Astrocyte (in vitro differentiated cells and primary cell): ENCODE measurements at places on chromosomes 16 and 17.

DNA sequence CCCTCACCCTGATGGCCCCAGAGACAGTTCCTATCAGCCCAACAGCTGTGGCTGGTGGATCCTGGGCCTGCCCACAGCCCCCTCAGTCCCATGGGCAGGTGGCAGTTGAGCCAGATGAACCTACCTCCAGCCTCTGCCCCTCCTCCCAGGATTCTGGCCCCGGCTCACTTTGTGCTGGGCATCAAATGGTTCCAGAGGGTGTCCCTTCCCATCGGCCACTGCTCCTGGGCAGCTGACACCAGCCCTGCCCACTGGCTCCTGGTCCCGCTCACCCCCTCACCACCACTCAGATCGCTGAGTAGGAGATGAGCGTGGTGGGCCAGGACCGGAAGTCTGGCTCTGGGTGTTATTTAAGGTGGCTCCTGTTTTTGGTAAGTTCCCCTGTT is 2.0 kb downstream of the TTYH2 start:
- DNase-seq, result no peak

DNA sequence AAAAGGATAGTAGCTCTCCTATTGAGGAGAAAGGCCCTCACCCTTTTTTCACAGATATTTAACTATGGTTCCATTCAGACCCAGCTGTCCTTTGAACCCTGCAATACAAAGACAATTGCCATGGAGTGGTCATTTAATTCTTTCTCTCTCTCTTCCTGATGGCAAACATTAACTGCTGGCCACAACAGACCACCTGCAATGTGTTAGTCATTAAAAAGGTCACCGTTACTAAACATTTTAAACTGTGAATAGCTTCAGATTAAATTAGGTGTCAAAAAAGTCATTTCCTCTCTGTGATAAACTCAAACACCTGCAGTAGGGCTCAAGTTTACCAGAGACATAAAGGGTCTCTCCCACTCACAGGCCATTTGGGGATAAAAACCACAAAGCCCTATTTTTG is 697.2 kb downstream of the TOX3 start:
- no peak for DNase-seq

GRCh38 chr16:89374393-89374960 is 115.9 kb downstream of the ANKRD11 start:
- DNase-seq, result no peak

- DNase-seq, result peak; percentile 48
Measured at GRCh38 chr17:8158267-8159031, 4.3 kb downstream of the VAMP2 start.

DNA sequence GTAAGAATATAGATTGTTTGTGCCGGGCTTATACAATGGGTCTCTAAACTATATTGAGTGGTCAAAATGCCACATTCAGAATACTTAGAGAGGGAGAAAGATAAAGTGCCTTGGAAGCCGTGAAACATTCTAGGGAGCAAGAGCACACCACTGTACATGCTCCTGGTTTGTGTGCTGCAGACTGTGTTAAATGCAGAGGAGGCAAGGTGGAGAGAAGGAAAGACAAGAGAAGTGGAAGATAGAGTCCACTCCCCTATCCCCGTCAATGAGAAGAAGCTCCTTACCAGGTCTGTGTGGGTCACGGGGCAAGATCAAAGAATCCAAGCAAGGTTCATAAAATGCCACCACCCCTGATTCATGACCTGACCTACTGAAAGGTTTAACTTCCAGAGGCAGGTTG is 267.1 kb upstream of the TBX2 start:
- DNase-seq, result no peak

DNA sequence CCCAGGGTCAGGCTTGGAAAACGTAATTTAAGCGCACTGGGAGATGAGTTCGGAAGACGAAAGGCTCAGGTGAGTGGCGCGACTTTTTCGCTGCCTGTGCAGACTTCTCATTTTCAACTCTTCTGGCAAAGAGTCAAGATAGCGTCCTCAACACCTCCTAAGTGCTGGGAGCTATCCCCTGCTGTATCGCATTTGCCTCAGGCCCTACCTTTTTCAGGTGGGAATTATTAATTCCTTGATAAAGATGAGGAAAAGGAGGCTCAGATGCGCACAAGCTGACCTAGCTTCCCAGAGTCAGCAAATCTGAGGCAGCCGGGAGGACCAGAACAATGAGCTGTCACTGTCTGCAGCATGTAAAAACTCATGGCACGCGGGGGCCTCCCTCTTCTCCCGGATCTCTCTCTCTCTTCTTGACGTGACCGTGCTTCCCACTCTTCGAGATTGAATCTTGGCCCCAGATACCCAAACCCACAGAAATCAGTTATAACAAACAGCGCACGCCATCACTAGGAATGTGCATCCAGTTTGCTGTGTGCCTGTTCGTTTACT is 512 bp upstream of the ADAMTS18 start:
- DNase-seq, result no peak

DNA sequence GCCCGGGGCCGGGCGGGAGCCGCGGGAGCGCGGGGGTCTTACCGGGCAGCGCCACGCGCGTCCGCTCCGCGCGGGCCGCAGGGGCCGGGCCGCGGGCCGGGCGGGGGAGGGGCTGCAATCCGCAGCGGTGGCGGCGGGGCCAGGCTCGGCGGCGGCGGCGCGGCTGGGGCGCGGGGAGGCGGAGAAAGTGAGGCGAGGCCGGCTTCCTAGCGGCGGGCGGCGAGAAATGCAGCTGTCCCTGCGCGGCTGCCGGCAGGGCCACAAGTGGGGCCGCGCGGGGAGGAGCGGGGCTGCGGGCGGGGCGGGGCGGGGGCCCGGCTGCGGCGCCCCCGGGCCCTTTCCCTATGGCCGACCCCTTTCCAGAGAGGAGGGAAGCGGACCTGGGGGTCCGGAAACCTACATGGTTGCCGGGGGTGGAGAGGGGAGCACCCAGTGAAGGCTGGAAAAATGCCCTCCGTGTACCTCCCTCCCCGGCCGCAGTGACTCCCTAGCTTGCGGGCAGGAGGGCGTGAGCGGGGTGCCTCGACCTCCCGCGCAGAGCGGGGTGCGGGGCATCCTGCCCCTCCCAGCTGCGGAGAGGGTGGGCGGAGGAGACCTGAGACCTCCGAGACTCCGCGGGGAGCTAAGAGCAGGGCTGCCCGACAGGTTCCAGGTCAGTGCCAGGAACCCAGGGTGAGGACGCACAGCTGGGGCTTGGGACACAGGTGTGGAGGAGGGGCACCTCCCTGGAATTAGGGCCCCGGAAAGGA is at the start of gene CUEDC1:
CUEDC1 (minus strand) TSS at position 230 of the 749 bp plus-strand sequence. CDS start 69,848 bp downstream, outside the sequence.
- DNase-seq, result no peak

DNA sequence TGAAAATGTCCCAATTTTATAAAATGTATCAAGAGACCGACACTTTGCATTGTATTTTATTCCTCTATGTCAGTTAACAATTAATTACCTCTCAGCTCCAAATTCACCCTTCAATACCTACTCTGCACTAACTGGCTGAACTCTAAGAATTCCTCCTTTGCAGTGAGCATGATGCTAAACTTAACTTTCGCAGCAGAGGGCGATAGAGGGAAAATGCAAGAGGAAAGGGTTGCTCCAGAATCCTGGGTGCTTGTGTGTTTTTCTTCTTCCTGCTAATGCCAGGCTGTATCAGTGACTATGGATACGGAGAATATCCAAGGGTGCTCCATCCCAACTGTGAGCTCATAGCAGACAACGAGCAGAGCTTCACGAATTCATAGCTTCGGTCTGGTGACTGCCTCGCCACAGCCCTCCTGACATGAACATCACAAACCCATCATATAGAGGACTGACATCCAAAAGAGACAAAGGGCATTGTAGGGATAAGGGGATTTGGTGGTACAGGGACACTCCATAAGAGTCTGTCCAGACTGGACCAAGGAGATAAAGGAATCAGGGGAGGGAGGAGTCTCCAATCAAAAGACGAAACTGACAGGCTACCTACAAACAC is 172.9 kb downstream of the STX8 start:
- DNase-seq, result no peak

DNA sequence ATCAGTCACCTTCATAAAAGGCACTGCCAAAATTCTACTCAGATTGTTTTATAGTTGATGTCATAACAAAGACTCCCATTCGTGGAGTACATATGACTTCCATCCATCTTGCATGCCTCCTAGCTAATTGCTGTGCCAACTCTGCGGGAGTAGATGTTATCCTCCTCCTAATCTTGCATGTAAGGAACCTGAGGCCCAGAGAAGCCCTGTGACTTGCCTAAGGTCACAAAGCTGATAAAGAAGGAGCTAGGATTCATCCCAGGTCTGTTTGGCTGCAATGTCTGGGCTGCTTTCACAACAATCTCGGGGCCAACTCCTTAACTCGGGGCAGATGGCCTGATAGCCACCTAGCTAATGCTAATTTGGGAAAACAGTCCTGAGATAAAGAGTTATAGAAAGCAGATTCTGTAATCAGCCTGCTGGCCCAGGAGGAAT is 87.3 kb downstream of the YPEL2 start:
- no peak for DNase-seq

DNA sequence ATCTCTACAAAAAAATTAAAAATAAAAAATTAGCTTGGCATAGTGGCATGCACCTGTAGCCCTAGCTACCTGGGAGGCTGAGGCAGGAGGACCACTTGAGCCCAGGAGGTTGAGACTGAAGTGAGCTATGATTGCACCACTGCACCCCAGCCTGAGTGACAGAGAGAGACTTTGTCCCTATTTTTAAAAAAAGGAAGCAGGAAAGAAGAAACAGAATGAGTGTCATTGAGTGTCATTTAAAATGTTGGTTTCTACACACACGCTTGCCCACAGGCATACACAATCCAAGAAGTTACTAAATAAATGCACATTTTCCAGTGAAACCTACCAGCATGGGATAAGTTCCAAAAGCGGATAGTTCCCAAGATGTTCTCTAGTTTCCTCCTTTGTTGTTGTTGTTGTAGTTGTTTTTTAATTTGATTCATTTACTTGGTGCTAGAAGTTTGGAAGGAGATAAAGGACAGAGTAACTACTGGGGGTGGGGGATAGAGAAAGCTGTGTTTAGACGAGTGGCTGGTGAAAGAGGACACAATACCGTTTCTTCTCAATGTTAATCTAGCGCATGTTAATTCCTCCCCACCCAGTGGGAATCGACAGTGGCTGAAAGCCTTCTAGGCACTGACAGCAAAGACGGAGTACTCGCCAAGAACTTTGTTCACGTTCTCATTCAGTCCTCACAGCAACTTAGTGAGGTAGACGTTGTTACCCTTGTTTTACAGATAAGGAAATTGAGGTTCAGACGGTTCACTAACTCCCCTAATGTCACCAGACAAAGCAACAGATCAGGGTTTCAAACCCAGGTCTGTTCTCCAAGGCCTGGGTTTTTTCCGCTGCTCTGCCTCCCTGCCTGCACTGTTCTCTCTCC is 17.3 kb downstream of the MRPS23 start:
- DNase-seq, result no peak

DNA sequence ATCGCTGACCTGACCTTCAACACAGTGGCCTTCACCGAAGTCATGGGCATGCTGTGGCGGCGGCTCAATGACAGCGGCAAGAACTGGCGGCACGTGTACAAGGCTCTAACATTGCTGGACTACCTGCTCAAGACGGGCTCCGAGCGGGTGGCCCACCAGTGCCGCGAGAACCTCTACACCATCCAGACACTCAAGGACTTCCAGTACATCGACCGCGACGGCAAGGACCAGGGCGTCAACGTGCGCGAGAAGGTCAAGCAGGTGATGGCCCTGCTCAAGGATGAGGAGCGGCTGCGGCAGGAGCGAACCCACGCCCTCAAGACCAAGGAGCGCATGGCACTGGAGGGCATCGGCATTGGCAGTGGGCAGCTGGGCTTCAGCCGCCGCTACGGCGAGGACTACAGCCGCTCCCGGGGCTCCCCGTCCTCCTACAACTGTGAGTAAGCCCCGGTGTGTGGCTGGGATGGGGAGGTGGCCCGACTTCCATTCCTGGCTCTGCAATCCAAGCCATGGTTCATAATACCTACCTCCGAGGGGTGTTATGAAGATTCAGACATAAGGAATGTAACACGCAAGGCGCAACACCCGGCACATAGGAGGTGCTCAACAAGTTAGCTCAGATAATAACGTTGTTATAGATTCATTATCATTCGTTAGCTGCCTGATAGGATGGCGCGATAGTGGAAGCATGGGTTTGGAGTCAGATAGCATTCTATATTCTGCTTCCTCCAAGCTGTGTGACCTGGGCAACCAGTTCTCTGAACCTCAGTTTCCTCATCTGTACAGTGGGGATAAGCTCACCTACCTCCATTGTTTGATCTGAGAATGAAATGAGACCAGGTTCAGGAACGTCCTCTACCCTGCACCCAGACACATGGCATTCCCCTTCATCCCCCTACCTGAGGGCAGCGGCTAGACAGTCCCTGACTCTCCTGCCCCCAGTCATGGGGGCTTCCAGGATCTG is 4.4 kb downstream of the EPN3 start:
- no peak for DNase-seq

GRCh38 chr17:2749784-2750181 is 331 bp upstream of the CCDC92B start:
- peak; percentile 34 for DNase-seq

DNA sequence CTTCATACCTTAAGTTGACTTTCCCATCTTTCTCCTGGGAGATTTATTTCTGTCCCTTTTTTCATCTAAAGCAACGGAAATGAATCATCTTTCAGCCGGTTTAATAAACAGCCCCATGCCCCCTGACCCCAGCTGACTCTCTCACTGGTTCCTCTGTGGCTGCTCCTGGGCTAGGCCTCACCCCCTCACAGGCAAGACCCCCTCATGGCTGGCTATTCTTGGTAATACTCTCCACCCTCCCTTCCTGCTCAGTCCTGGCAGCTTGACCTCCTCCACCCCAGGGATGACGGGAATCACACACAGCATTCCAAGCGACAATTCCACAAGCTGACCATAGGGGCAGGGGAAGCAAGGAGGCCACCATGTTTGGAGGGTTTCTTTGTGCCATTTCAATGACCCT is 1.5 kb upstream of the ADAP2 start:
- DNase-seq, result no peak

- DNase-seq, result no peak
Measured at GRCh38 chr17:3531266-3532101, 26.1 kb downstream of the TRPV3 start.

GRCh38 chr17:65323049-65323448 is 185.9 kb downstream of the RGS9 start:
- DNase-seq, result no peak

GRCh38 chr16:86494039-86494564 is 16.2 kb upstream of the FOXF1 start:
- no peak for DNase-seq

- no peak for DNase-seq
Measured at GRCh38 chr17:60127068-60128064, 22.4 kb upstream of the CA4 start.

- DNase-seq, result peak; percentile 87
Measured at GRCh38 chr16:66619534-66620428, 15.3 kb downstream of the CMTM3 start.
